ENCODE measurements at places on chromosomes 7 and 10. TPM values are rescaled to one million over a fixed set of nuclear protein-coding genes. Genes with fewer than 3 reads are reported as not detected.

Gene GFRA1
- 1.6 TPM for total RNA-seq

Gene POLR1F
- 12.5 TPM for total RNA-seq

Gene FAM237B
- total RNA-seq, result not detected

Gene TFPI2
- total RNA-seq, result 81.8 TPM

Gene BMPR1A
- 0.16 TPM for total RNA-seq

Gene GRM3
- not detected for total RNA-seq

Gene PKD2L1
- total RNA-seq, result not detected

Gene SMKR1
- total RNA-seq, result 0.38 TPM

Gene CLDN4
- total RNA-seq, result 0.06 TPM

Gene CLCN1
- not detected for total RNA-seq

Gene RNF32
- 0.25 TPM for total RNA-seq

Gene NKX1-2
- total RNA-seq, result not detected

Gene CD36
- 288 TPM for total RNA-seq
